ENCODE measurements at places on chromosomes 5 and 9.

DNA sequence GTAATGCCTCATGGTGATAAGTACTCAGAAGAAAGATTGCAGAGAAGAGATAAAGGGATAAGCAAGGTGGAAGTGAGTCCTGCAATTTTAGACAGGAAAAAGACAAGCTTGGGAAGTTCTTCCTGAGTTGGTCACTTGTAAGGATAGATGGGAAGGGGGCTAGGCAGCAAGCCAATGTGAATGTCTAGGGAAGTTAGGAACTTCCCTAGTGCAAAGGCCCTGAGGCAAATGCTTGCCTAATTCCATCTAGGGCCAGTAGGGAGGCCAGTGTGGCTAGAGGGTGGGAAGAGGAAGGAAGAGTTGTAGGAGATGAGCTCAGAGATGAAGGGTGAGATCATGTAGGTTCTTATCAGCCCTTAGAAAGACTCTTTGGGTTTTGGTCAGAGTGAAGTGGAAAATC lies 206.6 kb downstream of the MAT2B start:
- DNase-seq: no peak

DNA sequence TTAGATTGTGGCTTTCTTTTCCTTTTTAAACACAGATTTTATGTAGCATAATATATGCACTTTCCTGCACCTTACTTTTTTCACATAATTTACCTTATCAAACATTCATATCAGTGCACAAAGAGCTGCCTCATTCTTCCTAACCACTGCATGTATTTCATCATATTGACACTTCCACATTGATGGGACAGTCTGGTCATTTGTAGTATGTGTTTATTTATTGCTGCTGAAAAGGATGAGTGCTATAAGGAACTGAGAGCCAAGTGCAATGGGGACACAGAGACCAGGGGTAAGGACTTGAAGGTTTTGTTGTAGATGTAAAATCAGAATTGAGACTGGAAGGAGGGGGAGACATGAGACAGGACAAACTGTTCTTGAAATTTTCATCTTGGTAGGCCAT lies 193.8 kb downstream of the SMARCA2 start:
- no peak for DNase-seq

DNA sequence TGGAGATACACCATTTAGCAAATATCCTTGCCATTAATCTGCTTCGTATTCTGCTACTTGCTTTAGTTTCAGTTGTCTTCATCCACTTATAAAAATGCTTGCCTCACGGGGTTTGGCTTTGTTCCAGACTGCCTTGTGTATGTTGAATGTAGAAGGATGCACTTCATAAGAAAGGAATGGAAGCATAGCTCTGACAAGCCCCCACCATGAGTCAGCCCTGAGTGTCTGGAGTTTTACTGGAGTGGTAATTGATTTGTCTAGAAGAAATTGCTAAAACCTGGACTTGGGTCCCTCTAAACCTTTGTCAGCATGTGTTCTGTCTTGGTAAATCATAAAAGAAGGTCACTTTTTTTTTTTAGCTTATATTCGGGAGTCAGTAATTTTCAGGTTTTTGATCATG lies 4.6 kb downstream of the TEX48 start:
- DNase-seq: peak; percentile 92

DNA sequence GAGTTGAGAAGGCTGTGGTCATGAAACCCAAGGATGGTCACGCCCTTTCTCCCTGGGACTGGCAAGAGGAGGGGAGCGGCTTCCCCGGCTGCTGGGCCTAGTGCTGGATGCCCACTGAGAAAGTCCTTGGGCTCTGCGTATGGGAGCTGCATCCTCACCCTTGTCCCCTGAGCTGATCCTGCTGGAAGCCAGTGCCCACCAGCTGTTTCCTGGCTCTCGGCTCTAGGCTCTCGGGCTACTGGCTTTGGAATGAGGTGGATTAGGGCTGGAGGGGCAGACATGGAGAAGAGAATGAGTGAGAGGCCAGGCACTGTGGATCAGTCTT lies 149.3 kb upstream of the PPP1R26 start:
- no peak for DNase-seq

DNA sequence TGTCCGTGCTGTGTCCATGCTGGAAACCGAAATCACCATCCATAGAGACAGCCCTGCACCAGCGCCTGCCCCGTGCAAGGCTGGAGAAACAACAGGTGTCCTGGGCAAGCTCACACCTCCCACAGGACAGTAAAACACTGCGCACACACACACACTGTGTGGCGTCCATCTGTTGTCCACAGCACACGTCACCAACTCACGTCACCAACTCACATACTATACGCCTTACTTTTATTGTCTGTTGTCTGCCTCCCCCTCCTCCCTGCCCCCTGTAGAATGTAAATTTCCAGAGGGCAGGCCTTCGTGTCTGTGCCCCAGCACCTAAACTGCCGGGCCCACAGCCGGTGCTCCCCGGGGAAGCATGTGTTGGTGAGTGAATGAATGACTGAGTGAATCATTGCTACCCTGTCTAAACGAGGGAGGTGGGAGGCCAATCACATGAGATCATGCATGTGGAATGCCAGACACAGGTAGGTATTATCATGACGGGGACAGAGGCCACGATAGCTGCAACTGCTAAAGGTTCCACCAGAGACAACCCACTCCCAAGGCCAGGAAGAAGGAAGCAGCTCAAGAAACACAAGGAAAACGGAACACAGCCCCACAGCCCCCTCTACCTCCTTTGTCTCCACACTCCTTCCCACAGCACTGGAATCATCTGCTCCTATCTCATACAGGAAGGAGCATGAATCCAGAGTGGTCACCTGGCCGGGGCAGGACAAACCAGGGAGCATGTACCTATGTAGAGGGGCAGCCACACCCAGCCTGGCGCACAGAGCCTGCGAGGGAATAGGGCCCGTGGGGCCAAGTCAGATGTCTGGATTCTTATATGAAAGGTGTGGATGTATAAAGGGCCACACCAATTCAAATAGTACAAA lies 41.9 kb downstream of the STK10 start:
- DNase-seq: peak; percentile 69
